Occipital lobe (tissue), 3 donors: ENCODE measurements at places on chromosomes 12 and 14.

DNA sequence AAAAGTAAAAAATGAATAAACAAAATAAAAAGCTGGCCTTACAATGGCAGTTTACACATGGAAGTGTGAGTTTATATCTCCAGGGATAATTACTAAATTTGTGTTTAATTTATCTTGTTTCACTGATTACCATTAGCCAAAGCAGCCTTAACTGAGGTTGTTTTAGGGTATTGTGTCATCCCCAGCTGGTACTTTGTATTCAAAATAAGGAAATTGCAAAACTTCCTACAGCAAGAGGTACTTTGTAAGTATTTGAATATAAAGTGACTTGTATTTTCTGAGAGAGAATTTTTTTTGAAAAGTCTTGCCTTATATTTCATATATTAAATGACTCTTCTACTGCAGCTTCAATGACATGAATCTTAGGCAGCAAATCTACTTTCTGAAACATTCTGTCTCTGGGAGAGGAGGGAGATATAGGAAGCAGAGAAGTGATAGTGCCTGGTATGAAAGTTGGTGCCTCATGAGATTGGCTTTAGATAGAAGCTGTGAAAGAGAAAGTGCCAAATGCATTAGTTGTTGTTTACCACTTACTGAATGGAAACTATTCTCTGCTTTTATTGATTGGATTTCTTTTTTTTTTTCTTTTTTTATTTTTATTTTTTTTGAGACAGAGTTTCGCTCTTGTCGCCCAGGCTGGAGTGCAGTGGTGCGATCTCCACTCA is 6.7 kb downstream of the FNTB start:
- DNase-seq, result no peak

- no peak for DNase-seq
These were observed 12.3 kb downstream of the KRT1 start for GRCh38 chr12:52667931-52668330.

GRCh38 chr12:26338586-26339572 is 143.5 kb downstream of the SSPN start:
- DNase-seq, result peak; percentile 69

GRCh38 chr12:11584221-11584855 is 65.1 kb upstream of the ETV6 start:
- no peak for DNase-seq

DNA sequence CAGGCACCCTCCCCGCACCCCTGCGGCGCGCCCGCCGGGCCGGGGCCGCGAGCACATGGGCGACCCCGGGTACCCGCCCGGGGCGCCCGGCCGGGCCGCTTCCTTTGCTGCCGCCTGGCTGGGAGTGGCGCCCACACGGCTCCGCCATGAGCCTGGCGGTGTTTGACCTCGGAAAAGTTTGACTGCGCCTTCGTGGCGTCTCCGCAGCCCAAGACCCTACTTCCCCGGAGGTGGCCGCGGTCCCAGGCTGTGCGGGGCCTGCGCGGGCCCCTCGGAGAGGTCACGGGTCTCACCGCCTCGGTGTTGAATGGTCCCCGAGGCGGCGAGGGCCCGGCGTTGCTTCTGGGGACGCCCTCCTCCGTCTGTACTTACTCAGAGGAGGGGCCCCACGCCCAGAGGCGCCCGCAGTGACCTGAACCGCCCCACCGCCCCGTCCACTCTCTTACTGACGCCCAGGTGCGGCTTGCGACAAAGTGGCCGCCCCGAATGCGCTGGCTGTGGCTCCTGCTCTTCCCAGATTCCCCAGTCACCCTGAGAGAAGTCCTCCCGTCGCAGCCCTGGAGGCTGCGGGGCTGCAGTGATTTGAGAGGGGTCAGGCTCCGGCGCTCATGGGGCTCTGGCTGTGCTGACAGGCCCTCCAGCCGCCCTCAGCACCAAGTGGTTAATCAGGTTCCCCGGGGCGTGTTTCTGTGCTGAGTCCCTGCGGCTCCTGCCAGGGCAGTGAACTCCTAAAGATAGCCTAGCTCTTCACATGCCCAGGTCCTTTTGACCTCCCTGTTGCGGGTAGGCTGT is 5.8 kb downstream of the KMT5A start:
- no peak for DNase-seq

DNA sequence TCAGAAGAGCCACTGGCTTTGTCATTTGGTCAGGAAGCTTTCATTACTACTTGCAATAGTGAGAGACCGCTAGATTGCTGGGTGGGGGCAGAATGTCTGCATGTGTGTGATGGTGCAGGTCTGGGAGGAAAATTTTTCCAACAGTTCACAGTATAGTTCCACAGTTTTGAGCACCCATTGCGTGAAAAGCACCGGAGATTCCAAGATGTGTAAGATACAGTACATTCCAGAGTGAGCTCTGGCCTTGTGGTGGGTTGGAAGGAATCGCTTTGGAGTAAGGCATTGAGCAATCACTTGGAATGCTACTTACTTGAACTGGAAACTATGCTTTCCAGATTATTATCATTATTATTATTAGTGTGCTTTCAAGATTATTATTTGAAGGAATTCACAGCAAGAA is 47.6 kb upstream of the FRMD6 start:
- DNase-seq, result no peak

DNA sequence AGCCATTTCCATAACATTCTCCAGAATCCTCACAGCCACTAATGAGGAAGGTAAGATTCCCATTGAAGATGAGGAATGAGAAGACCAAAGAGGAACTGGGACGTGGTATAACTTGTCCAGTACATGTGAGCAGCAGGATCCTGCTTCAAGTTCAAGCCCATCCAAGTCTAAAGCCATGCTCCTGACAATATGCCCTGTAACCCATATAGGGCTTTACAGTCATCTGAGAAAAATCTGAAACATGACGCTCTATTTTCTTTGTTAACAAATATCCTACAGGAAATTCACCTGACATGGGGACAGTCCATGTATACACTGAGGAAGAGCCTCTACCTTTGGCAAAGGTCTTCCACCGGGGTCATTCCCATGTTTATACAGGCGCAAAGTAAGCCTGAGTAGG is 3.1 kb upstream of the ACTR6 start:
- no peak for DNase-seq

- no peak for DNase-seq
These were observed 21.8 kb downstream of the MVK start for GRCh38 chr12:109595321-109595902.

DNA sequence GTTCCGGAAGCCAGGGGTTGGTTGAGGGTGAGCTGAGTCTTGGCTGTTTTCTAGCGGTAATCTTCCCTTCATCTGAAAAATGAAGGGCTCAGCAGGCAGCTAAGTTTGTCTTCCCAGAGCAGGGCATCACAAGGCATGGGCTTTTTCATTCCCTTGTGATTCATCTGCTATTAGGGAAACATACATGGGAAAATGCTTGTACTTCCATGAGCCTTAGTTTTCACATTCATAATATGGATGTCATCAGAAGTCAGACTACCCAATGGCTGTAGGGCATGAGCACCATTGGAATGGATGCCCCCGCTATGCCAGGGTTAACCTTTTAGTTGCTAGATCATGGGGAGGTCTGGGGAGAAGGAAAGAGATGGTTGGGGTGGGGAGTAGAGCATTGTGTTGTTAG is 18.7 kb downstream of the HELB start:
- DNase-seq, result no peak

GRCh38 chr14:96203635-96204034 is 1.0 kb upstream of the BDKRB2 start:
- DNase-seq, result no peak

- no peak for DNase-seq
These were observed 65.1 kb upstream of the PRB2 start for GRCh38 chr12:11460343-11461023.

DNA sequence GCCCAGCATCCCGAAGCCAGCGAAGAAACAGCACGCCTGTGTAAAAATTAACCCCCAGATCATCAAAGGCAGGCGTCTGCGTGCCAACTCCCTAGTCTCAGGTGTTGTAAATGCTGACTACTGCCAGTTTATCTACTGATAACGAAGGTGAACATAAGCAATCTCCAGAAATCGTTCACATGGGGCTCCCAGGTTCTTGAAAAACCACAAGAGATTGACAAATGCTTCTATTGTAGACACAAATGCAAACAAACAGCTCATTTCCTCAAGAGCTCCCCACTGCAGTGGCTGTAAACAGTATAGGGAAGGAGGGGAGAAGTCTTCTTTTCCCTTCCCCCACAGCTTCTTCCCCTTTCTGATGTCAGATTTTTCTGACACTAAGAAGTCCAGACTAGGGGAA is 5.3 kb upstream of the PLEKHG3 start:
- DNase-seq, result no peak

- DNase-seq, result no peak
These were observed 10.0 kb downstream of the SLC6A13 start for GRCh38 chr12:252636-253035.

GRCh38 chr12:67034110-67034879 is 234.9 kb upstream of the CAND1 start:
- DNase-seq, result no peak

DNA sequence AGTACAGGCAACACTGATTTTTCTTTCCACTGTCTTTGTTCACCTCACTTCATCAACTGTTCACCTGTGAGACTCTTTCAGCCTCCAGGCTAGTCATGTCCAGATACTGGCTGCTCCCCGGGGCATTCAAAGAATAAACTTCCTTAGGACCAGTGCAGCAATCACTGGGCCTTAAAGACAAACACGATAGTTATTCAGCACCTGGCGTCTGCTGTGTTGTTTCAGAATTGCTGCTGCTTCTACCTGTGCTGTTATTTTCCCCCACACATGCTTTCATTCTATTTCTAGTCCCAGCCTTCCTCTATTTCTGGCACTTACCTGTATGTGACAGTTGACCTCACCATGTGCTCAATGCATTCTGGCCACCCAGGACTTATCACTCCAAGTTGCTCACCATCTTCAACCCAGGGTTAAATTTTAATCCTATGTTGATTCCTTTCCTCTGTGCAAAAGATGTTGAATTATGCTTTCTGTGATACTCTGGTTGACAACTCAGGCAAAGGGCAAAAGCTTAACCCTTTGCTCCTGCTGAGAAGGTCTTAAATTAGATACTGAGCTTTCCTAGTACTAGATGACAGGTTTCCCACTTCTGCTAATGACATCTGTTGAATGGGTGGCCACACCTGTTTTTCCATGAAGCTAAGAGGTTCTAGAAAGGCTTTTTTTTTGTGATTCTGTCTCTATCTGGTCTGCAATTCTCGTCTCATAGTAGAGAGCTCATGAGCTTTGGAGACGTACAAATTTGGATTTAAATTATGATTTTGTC is 41.4 kb downstream of the PTPRQ start:
- DNase-seq, result no peak

DNA sequence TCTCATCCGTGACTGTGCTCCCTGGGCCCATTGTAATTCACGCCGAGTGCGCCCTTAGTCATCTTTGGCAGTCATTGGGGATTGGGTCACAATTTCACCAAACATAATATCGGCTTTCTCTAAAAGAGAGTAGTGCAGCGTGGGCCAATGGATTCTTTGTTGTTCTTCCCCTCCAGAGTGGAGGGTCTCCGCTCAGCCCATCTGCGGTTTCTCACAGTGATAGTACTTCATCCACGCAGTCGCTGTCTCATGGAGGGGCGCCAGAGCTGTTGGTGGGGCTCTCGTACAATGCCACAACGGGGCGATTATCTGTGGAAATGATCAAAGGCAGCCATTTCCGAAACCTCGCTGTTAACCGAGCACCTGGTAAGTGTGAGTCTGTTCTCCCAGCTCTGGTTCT is 321.8 kb downstream of the SNAPC1 start:
- no peak for DNase-seq

- no peak for DNase-seq
These were observed 610 bp downstream of the VSIG10 start for GRCh38 chr12:118103201-118103600.

DNA sequence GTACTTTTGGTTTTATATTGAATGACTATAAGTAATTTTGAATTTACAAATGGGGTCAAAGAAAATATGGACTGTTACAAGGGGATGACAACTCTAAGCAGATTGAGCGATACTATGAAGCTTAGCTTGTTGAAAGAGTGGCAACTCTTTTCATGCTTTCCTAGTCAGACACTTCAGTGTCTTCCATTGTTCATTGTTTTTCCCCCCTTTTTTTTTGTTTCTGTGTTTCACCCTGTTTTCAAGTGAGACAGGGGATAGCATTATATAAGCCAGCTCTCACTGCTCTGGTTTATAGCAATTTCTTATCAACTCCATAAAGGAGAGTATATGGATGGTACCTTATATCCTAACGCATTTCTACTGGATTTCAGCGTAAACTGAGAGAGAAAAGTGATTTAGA is 24.6 kb downstream of the PEBP1 start:
- DNase-seq, result no peak

- no peak for DNase-seq
These were observed 723 bp upstream of the LRP10 start for GRCh38 chr14:22870811-22871223.

DNA sequence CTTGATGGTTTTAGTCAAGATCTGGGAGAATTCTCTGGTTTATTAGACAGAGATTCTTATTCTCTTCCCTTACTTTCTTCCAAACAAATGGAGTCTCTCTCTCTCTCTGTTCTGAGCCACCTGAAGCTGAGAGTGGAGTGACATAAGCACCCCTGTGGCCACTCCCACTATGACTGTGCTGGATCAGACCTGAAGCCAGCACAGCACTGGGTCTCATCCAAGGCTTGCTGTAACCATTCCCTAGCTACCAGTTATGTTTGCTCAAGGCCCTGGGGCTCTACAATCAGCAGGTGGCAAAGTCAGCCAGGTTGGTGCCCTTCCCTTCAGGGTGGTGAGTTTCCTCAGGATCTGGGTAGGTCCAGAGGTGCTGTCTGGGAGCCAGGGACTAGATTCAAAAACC is 568.5 kb downstream of the AACS start:
- no peak for DNase-seq

GRCh38 chr14:76261371-76261811 is 109.7 kb downstream of the GPATCH2L start:
- no peak for DNase-seq

- DNase-seq, result no peak
These were observed 10.7 kb upstream of the GALNT6 start for GRCh38 chr12:51401900-51402299.

GRCh38 chr14:83470466-83470865 is 1936.8 kb upstream of the SEL1L start:
- DNase-seq, result no peak

GRCh38 chr12:93722835-93723567 is 45.8 kb downstream of the CRADD start:
- DNase-seq, result no peak

DNA sequence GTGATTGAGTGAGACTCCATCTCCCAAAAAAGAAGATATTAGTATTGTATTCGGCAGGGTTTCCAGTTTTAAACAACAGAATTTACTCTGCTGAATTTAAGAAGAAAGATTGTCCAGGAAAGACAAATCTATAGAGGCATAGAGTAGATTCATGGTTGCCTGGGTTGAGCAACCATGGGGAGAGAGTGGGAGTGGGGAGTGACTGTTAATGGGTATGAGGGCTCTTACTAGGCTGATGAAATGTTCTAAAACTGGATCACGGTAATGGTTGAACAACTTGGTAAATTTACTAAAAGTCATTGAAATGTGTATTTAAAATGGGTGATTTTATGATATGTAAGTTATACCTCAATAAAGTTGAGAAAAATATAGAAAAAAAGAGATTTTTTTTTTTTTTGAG is 13.9 kb upstream of the C12orf76 start:
- DNase-seq, result no peak
